ENCODE measurements at places on chromosomes 1 and 21.

DNA sequence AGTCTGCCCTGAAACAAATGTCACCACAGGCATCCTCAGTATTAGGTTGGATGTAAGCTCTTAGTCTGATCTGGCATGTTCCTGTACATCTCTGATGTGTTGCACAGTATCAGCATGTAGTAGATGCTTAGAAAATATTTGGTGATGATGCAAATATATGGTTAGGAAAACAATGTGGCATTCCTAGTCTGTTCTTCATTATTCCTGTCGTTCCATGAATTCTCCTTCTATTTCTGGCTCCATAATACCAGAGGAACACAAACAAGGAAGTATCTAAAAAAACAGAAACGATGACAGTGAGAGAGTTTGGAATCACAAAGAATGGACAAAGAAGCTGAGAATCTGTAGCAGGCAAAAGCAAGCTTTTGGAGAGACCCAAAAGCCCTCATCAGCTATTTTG lies 236.6 kb downstream of the HHAT start:
- no peak for DNase-seq

GRCh38 chr21:31337996-31338907 lies 5.8 kb downstream of the TIAM1 start:
- no peak for DNase-seq

DNA sequence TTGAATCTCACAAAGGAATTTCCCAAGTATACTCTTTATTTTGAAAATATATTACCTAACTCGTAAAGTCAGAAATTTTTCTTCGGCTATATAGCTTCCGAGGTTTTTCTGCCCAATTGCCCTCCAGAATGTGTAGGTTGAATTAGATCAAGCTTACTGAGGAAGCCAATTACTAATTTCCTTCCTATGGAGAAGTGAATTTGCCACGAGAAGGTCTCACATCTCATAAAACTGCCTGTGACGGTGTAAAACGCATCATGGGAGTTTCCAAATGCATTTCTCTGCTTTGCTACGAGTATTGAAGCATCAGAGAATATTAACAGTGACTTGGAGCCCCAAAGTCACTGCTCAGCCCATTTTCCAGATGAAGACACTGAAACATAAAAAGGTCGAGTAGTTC lies 262.3 kb downstream of the PTBP2 start:
- DNase-seq: no peak

GRCh38 chr21:15219894-15220293 lies 155.1 kb upstream of the NRIP1 start:
- DNase-seq: no peak

- no peak for DNase-seq
Observed at GRCh38 chr1:41650028-41650880, 165.8 kb upstream of the EDN2 start.

GRCh38 chr1:3614755-3615742 lies 3.7 kb upstream of the MEGF6 start:
- no peak for DNase-seq

DNA sequence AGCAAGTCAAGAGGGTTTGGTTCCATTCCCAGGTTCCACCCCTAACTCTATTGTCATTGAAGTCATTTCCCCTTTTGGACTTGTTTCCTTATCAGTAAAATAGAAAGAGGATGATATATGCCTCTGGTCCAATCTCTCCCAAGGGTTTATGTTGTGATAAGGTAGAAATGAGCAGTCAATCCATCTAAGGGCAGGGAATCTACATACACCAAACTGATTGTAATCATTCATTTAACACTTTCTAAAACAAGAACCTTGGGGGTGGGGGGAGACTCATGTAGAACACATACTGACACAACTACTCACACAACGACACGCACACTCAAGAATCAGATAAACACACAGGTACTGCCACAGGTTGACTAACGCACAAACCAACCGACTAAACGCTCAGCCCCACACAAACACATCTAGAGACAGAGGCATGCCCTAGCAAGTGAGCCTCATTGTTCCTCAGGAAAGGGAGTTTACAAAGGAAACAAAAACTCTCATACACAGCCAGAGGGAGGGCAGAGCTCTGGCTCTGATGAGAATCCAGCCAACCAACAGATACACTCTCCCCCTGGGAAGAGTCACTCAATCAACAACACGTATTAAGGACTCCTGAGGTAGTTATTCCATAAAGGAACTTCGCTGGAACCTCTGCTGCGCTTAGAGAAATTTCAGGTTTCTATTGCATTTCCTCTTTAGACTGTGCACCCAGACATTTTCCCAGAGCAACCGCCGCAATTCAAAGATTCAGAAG lies 1.0 kb downstream of the F11R start:
- DNase-seq: no peak

GRCh38 chr1:6807782-6808181 lies 22.5 kb downstream of the CAMTA1 start:
- no peak for DNase-seq

DNA sequence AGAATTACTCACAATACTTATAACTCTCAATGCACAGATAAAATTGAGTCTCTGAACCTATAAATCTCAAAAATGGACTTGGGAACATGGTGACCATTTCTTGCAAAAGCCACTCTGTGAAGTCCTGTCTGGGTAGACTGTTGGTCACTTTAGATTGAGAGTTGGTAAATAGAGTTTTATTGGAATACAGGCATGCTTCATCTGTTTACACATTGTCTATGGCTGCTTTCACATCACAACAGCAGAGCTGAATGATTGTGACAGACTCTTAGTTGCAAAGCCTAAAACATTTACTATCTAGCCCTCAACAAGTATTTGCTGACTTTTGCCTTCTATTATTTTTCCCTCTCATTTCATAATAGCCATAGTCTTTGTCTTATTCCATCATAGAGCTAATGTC lies 24.1 kb upstream of the ASPM start:
- no peak for DNase-seq

DNA sequence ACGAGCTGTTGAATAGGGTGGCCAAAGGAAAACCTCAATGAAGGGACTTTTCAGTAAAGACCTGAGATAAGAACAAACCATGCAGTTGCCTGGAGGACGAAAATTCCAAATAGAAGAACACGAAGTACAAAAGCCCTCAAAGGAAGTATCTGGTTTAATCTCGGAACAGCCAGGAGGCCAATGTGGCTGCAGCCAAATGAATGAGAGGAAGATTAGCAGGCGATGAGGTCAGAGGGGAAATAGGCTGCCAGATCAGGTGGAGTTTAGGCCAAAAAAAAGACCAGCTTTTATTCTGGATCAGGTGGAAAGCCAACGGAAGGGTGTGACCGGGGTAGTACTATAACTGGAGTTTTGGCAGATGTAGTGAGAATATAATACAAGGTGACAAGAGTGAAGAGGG lies 43.7 kb downstream of the SRSF11 start:
- DNase-seq: no peak

DNA sequence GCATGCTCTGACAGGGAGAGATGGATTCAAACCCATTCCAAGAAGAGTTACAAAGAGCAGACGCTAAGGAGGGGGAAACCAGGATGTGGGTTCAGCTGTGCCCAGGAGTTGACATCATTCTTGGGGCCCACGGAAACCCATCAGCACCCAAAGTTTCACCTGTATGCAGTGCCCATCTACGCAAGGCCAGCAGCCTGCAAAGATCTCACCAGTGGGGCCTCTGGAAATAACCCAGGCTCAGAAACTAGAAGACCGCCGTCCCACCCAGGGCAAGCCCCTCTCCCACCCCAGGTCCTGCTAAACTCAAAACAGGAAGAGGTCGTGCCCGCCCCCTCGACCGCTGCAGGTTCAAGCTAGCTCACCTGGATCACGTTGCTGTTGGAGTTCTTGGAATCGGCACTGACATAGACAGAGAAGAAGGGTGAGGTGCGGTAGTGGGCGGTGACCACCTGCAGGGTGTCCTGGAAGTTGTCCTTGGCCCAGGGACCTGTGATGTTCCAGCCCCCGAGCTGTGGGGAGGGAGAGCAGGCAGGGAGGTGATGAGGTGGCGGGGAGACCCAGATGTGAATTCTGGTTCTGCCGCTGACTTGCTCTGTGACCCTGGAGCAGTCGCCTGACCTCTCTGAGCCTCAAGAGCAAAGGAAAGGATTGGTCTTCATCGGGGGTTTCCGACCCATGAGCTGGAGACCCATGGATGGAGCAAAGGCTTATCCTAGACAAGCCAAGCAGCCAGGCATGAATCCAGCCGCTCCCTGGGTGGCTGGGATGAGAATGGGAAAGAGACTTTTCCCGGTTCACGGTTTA lies 31.7 kb downstream of the ECE1 start:
- no peak for DNase-seq

GRCh38 chr21:45328198-45329091 lies 40.8 kb upstream of the POFUT2 start:
- DNase-seq: no peak

GRCh38 chr1:169138866-169139670 lies 32.6 kb downstream of the ATP1B1 start:
- no peak for DNase-seq

DNA sequence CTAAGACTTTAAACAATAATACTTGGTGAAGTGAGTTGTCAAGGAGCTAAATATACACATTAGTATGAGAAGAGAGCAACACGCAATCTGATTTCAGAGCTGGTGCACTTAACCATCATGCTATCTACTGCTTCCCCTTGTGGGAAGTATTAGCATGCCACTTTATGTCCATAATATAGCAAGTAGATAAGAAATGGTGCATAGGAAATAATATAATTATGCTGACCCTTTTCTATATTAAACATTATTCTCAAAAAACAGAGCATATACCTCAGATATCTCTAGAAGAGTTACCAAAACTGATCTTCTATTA lies 63.4 kb downstream of the MAGI3 start:
- no peak for DNase-seq

DNA sequence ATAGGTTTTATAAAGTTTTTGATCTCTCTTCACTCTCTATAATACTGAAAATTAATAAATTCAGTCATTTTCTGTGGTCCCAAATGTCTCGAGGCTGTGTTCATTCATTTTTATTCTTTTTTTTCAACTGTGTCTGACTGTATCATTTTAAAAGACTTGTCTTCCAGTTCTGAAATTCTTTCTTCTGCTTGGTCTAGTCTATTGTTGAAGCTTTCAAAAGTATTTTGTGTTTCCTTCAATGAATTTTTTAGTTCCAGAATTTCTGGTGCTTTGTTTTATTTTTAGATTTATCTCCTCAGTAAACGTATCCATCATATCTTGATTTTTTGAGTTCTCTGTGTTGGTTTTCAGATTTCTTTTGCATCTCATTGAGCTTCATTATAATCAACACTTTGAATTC lies 161.0 kb upstream of the CHRM3 start:
- DNase-seq: no peak

GRCh38 chr21:37631319-37632117 lies 264.9 kb downstream of the DYRK1A start:
- DNase-seq: no peak

- DNase-seq: no peak
Observed at GRCh38 chr1:11156441-11156840, 32.7 kb upstream of the ANGPTL7 start.

DNA sequence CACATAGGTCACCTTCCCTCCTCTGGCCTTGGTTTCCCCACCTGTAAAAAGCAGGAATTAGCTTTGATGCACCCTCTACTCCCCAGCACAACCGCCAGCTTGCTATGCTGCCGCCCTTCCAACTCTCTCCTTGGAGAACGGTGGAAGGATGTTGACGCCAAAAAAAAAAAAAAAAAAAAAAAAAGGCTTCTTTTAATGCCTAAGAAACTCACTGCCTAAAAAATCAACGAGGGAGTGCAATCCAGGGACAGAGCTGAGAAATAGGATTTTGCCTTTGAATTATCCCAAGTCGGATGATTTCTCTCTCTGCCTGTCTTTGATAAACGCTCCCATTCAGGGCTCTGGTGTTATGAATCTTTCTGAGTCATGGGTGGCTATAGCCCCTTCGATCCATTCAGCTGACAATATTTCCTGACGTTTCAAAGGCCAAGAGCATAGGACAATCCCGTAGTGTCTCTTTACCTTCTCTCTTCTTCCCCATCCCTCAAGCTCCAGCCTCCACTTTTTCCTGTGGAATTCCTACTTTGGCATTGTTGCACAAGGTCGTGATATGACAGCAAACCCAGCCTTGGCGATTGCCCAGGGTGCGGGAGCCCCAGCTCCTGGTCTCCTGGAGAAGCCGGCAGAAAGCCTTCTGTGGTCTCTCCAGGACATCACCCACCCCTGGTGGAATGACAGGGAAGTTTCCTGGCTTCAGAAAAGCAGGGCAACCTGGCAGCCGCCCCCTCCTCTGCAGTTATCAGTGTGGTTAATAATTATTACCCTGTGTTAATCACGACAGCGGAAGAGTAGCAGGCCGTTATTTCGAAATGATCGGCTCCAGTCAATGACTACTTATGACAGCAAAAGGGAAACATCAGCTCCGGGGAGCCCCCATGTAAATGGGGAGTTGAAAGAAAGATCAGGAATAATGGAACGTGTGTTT lies 8.0 kb upstream of the PLXNA2 start:
- no peak for DNase-seq

- no peak for DNase-seq
Observed at GRCh38 chr1:184810735-184811343, 56.2 kb upstream of the EDEM3 start.

- DNase-seq: no peak
Observed at GRCh38 chr1:223741861-223742260, 29.5 kb downstream of the CAPN2 start.

GRCh38 chr1:155961937-155962336 lies 16.4 kb downstream of the ARHGEF2 start:
- DNase-seq: no peak

DNA sequence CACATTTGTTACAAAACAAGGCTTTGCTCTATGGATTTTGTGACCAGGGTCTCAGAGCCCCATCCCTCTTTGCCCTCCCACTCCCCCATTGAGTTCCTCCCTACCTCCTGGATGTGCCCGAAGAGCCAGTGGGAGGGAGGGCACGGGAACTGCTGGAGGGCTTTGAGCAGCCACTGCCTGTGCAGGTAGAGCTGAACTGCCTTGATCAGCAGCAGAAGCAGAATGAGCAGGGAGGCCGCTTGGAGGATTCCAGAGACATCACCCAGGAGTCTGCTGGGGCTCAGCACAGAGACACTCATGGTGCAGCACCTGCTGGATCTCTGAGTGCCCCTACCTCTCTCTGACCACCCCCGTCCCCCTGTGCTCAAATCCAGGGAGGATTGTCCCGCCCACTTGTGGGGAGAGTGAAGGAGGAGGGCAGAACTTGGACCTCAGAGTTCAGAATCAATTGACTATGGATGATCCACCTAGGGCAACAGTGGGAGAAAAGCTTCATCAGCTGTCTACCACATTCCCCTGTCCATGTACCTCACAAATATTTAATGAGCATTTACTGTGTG lies at the start of gene CYP4A11:
TSS of gene CYP4A11 (minus strand) at position 342 of the 560 bp plus-strand sequence. CDS start at position 299, 43 bp downstream.
- no peak for DNase-seq

DNA sequence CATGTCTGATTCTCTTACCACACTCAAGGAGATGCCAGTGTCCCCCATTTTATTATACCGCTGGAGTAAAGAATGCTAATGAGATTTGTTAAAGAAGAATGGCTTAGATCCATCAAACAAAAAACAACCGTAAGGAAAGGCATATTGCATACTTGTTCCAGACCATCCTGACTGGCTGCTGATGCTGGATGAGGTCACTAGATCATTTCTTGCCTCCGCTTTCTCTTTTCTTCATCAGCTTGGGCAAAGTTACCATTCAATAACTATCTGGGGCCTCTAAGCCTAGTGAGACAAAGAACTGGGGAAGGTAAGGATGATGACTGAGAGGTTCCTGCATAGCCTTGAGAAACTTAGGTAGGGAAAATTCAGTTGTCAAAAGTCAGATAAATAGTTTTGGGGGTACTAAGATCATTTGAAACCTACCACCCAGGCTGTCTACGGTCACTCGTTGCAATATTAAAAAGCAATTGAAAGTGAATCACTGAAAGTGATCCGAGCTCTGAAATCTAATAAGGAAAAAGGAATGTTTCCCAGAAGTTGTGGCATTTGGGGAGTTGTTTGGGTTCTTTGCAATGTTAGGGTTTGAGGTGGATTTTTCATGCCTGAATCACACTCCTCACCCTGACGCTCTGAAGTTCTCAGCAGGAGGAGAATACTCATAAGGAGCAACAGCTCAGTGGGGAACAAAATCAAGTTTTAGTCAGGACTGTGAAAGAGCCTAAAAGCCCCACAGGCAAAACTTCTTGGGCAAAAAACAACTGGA lies 176.8 kb downstream of the HHIPL2 start:
- DNase-seq: no peak

Data from caudate nucleus (tissue), 63 donors.